Activated CD8-positive, alpha-beta memory T cell treated with anti-CD3 and anti-CD28 coated beads for 36 hours (primary cell): ENCODE measurements at places on chromosomes 4 and X. TPM values are rescaled to one million over a fixed set of nuclear protein-coding genes. Genes with fewer than 3 reads are reported as not detected.

The KDR gene
- total RNA-seq, result not detected

The FANCB gene
- total RNA-seq, result 12.2 TPM

The GNRHR gene
- total RNA-seq, result not detected

The CXorf65 gene
- total RNA-seq, result 7.2 TPM

The BMP15 gene
- not detected for total RNA-seq

The UGT2B15 gene
- total RNA-seq, result not detected

The NXT2 gene
- 12.4 TPM for total RNA-seq

The TKTL2 gene
- not detected for total RNA-seq

The KLHL15 gene
- total RNA-seq, result 8.4 TPM

The ABCG2 gene
- total RNA-seq, result 1.1 TPM
